ENCODE measurements at places on chromosomes 16 and 17.

DNA sequence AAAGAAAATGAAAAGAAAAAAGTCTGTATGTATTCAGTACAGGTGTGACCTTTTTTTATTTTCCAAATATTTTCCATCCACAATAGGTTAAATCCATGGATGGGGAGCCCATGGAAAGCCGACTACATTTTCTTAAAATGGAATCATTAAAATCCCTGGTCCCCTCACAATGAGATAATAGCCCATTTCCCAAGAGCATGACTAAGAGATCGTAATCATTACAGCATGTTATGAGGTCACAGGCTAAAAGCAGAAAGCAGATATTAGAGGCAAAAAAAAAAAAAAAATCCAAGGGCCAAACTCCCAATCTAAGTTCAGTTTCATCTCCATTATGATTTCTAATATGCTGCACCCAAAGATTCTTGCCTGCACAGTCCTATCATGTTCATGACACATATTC is 44.7 kb downstream of the CYTH1 start:
- no peak for DNase-seq

- DNase-seq, result no peak
Measured at GRCh38 chr16:85785927-85786326, 13.4 kb downstream of the EMC8 start.

GRCh38 chr17:18950944-18951905 is 740 bp upstream of the SLC5A10 start:
- no peak for DNase-seq

DNA sequence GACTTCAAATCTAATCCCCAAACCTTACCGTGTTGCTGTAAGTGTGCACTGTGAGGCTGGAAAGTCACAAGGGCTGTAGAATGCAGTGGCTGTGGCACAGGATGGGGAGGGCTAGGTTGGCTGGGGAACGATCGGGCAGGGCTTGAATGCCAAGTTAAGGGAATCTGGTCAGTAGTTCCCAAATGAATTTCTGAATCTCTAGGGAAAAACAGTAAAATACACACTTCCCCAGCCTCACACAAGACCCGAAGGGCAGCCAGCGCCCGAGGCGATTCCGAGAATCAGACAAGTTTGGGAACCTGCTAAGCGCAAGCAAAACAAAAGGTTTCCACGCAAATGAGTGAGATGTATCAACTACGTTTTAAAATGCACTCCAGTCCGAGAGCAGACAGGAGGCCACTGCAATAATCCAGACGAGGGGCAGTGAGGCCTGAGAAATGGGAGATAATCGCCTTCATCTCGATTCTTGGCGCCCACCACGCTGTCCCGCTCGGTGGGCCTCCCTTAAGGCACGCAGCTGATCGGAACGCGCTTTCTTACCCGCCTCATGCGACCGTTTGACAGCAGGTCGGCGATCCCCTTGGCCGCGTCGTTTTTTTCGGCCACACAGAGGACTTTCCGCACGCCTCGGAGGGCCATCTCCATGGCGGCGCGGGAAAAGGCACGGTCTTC is 599 bp downstream of the TOP3A start:
- no peak for DNase-seq

DNA sequence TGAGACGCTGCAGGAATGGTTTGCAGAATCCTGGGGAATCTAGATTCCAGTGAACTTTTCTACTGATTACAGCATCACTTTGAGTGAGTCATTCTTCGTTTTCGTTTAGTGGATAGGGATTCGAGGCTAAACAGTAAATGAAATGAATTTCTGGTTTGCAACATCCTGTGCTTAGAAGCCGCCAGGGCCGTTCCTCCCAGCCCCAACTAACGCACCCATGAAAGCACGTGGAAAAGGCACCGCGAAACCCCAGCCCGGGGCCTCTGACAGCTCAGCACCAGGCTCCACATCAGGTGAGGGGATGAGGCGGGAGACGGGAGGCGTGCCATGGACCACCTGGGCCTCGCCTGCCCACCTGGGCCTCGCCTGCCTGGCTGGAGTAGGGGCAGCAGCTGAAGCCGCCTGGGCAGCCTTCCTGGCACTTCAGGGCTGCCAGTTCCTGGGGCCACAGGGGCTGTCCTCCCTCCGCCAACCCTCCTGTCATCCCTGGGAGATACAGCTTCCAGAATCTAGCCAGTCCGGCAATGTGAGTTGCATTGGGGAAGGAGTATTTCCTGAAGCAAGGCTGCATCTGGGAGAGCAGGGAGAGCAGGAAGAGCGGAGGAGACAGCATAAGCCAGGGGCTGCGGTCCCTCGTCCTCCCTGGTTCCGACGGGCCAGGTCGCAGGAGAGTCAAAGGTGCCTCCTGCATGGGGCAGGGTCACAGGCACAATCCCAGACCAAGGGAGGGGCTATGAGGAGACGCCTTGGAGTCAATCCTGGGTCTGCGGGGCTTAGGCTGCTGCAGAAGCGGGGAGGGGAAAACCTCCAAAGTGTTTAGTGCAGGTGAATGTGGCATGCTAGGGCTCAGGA is 78.4 kb downstream of the RPH3AL start:
- DNase-seq, result no peak

DNA sequence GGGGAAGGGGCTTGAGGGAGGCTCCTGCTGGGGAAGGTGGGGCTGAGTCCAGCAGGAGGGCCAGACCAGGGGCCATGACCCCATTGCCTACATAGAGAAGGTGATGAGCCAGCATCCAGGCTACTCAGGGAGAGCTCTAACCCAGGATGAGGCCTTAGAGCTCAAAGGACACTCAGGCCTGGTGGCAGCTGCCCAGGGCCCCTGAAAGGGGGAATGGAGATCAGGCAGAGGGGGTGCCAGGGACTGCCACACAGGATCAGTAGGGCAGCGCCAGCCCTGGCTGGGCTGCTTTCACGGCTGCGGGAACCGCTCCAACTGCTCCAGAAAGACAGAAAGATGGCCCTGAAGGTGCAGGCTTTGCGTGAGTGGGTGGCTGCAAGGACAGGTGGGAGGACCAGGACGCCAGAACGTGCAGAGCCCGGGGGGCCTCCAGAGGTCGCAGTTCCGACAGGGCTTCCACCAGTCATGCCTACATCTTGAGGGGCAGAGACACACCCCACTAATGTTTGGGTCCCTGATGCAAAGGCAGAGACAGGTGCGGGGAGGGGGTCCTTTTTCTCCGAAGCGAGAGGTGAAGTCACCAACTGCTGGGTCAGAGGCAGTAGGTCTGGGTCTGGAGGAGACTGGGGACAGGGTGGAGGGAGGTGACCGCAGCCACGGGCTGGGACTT is 882 bp upstream of the ATP6V0C start:
- no peak for DNase-seq

DNA sequence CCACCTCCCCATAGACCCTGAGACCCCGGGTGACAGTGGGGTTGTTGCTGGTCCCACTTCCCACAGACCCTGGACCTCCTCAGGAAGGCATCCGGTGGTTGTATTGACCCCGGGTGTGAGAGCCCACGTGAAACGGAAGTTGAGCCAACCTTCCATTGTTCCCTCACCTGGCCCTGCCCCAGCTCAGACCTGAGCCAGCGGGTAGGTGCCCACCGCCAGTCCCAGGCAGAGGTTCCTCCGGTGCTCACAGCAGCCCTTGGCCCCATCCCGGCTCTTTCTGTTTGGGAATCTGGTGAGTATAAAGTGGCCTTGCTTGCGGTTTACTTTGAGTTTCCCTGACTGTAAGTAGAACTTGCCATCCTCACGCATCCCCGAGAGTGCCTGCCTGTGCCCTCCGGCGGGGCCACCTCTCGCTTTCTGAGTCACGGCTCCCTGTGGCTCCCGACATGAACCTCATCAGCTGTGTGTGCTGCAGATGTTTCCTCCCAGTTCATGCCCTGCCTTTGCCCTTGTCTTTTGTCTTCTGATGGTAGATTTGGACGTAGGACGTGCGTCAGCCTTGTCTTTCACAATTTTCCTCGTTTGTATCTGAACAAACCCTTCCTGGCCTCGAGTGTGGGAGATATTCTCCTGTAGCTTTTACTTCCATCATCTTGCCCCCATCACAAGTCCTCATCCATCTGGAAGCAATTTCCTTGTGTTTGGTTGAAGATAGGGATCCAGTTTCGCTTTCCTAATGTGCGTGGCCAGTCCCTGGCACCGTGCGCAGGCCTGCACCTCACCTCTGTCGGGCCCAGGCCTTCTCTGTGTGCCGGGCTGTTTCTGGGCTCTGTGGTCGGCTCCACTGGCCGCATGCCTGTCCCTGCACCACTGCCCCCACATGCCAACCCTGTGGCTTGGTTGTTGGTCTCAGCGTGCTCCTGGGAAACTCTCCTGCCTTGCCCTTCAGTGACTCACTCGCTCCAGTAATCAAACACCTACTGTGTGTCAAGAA is 76.0 kb downstream of the METRNL start:
- DNase-seq, result no peak

- no peak for DNase-seq
Measured at GRCh38 chr16:27437946-27438345, 36.0 kb downstream of the IL21R start.

DNA sequence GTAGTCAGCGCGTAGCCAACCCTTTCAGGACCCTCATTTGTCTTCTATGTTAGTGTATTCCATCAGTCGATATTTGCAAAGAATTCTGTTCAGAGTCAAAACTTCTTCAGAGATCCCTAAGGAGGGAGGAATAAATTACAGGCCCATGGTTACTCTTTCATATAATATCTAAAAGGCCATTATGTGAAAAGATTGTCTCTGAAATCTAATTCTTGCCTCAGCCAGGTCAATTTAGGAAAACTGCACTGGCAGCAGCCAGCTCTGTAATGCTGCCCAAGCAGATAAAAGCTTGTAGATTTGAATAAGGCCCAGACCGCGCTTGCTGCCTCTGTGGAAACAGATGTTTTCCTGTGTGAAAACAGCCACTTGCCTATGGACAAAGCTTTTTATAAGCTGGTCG is 379.8 kb downstream of the CNTNAP4 start:
- DNase-seq, result no peak

GRCh38 chr16:79253100-79253631 is 347.4 kb downstream of the MAF start:
- no peak for DNase-seq

DNA sequence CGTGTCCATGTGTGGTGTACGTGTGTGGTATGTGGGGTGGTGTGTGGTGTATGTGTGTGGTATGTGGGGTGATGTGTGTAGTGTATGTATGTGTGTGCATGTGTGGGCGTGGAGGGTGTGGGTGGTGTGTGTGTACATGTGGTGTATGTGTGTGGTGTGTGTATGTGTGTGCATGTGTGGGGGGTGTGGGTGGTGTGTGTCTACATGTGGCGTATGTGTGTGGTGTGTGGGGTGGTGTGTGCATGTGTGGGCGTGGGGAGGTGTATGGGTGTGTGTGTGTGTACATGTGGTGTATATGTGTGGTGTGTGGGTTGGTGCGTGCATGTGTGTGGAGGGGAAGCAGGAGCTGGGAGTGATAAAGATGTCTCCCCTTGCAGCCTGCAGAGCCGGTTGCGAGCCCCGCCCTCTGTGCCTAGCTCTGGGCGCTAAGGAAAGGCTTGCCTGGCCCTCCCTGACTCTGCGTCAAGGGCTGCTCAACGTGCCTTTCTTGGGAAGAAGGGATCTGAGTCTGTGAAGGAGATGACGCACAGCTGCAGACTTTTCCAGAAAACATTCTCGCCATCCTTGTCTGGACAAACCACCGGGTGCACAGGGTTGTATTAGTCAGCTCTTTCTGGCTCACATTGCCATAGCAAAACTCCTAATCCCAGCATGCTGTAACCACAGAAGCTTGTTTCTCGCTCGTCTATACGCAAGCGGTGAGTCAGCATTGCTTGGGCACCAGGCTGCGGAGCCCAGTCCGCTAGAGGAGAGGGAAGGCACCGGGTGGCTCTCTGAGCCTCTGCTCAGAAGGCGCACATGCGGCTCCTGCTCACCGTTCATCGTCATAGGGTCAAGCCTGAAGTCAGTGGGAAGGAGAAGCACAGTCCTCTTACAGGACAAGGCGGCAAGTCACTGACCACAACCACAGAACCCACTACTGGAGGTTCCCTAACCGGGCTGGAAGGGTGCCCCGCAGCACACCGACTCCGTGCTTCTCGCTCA is 2.0 kb upstream of the CD300H start:
- peak; percentile 20 for DNase-seq

GRCh38 chr16:70803319-70803718 is 2.4 kb upstream of the VAC14 start:
- no peak for DNase-seq

DNA sequence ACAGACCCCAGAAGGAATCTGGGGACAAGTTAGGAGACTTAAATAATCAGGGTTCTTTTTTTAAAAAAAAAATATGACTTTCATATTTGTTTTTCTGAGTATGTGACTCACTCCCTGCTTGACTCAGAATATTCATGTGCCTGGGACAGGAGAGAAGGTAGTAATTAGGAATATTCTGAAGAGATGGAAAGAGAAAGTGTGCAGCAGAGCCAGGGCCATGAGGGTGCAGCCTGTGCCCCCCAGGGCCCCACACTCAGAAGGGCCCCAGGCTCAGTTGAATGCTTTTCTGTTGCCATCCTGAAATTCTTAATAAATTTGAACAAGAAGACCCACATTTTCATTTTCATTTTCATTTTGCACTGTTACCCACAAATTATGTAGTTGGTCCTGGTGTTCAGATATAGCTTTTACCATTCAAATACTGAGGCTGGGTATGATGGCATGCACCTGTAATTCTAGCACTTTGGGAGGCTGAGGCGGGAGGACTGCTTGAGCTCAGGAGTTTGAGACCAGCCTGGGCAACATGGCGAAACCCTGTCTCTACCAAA is 11.5 kb upstream of the LONP2 start:
- DNase-seq, result no peak

GRCh38 chr16:3028716-3029319 is 5.0 kb downstream of the THOC6 start:
- no peak for DNase-seq

- no peak for DNase-seq
Measured at GRCh38 chr17:44854192-44854591, 6.5 kb downstream of the HIGD1B start.

GRCh38 chr16:528111-529011 is 849 bp downstream of the CAPN15 start:
- peak; percentile 28 for DNase-seq

DNA sequence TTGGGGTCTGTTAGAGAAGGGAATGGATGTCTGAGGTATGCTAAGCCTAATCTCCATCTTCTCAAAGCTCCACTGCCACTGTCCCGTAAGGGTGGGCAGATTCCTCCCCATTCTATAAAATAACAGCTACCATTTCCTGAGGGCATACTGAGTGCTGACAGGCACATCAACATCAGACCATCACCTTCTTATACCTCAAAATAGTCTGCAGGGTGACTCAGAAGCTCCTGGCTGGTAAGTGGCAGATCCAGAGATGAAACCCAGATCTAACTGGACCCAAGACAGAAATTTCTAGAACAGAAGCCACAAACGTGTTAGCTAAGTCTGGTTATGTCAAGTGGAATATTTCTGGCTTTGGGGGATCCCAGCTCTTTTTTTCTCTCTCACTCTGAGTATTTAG is 548.0 kb downstream of the WWOX start:
- DNase-seq, result no peak

GRCh38 chr16:25084797-25085196 is 26.7 kb upstream of the LCMT1 start:
- DNase-seq, result no peak

DNA sequence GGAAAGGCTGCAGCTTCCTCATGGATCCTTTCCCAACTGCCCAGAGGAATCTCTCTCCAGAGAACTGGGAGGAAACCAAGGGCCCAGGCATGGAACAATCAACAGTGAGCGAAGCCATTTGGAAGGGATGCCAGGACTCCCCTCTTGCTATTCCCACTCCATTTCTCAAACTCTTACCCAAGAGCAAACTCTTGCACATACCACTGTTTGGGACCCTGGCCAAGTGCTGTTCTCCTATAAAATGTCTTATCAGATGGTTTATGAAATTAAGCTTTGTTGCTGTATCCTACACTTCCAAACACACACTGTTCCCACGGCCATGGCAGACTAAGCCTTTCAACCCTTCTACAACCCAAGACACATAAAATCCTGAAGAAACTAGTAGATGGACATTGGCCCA is 48.3 kb upstream of the AXIN2 start:
- DNase-seq, result no peak
